ENCODE measurements at places on chromosomes 5 and 9.
A peak's percentile ranks its signal among the peaks of the same experiment; 100 is the strongest.

DNA sequence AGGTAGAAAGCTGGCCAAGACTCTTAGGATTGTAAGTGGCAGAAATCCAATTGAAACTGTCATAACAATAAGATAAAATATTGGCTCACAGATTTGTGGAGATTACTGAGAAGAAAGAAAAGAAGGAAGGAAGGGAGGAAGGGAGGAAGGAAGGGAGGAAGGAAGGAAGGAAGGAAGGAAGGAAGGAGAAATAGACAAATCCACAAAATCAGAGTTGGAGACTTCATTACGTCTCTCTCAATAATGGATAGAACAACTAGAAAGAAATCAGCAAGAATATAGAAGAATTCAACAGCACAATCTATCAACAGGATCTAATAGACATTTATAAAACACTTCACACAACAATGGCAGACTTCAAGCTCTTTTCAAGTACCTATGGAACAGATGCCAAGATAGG is 17.9 kb upstream of the PAM start:
- no peak overlapping the region for H3K4me3 ChIP-seq
- no peaks in the 10 kb centered on the region for H3K36me3 ChIP-seq
- H3K27ac ChIP-seq, result no peak overlapping the region
- DNase-seq, result no peak

GRCh38 chr9:111891910-111892499 is 4.6 kb upstream of the UGCG start:
- DNase-seq, result no peak
- no peak overlapping the region for H3K27ac ChIP-seq
- H3K36me3 ChIP-seq, result no peaks in the 10 kb centered on the region
- no peaks in the 10 kb centered on the region for H3K4me1 ChIP-seq
- H3K27me3 ChIP-seq, result no peaks in the 10 kb centered on the region

- H3K4me3 ChIP-seq, result no peak overlapping the region
- no peaks in the 10 kb centered on the region for H3K27me3 ChIP-seq
- peak; percentile 52 for DNase-seq
- H3K27ac ChIP-seq, result no peak overlapping the region
Measured at GRCh38 chr5:60507687-60508086, 192.3 kb downstream of the DEPDC1B start.

DNA sequence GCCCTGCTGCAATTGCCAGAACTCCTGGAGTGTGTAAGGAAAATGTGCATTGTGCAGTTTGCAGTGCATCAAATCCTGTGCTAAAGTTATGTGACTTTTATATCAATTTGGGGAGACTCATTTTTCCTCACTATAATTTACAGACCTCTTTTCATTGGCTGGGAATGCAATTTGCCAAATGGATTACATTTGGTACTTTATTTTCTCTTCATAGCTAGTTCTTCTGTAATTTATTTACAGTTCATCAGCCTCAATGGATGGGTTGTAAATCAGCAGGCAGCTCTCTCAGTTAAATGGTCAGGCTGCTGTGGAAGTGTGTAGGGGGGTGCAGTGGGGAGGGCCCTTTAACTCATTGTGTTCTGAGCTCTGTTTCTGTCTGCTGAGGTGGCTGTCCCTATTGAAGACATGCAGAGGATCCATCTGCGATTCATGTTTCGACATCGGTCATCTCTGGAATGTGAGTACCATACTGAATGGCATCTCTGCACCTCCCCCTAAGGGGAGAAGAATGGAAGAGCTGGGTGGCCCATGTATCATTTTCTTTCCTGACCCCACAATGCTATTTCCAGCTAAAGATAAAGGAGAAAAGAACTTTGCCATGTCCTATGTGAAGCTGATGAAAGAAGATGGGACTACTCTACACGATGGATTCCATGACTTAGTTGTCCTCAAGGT is 74.6 kb downstream of the DOCK2 start:
- DNase-seq, result no peak
- H3K4me3 ChIP-seq, result no peak overlapping the region
- H3K4me1 ChIP-seq, result peaks cover 20% of the 10 kb centered on the region
- no peak overlapping the region for H3K27ac ChIP-seq

DNA sequence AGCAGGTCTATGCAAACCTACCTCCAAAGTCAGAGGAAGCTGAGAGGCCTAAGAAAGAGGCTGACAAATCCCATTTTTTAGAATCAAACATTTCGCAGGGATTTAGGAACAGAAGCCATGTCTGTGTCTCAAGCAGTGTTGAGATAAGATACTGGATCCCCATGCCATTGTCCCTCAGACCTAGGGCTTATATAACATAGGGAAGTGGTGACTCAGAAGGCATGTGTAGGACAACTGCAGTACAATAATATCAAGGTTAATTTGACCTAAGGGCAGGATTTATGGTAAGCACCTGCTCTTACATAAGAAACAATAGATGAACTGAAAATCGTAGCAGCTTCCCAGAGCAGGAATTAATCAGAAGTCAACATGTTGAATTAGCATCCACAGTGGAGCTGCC is 459.4 kb downstream of the ANXA1 start:
- no peaks in the 10 kb centered on the region for H3K36me3 ChIP-seq
- H3K27ac ChIP-seq, result no peak overlapping the region
- no peaks in the 10 kb centered on the region for H3K4me1 ChIP-seq
- H3K4me3 ChIP-seq, result no peak overlapping the region

DNA sequence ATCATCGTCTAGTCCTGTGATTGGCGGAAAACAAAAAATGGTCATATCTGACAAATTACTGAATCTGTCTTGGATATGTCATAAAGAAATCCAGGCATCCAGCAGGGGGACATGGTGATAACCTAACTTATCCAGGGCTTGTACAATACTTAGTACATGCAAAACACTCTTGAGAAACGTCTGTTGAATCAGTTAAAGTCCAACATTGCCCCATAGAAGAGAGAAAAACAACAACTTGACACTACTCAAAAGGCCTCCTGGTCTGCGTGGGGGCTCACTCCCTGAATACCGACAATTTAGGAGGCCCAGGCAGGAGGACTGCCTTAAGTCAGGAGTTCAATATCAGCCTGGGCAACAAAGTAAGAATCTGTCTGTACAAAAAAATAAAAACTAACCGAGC is 217.5 kb downstream of the DCP2 start:
- H3K27ac ChIP-seq, result no peak overlapping the region
- H3K4me3 ChIP-seq, result no peak overlapping the region
- DNase-seq, result no peak
- no peaks in the 10 kb centered on the region for H3K27me3 ChIP-seq

- no peak overlapping the region for H3K4me3 ChIP-seq
- no peak for DNase-seq
- no peaks in the 10 kb centered on the region for H3K27me3 ChIP-seq
- peaks cover 30% of the 10 kb centered on the region for H3K36me3 ChIP-seq
Measured at GRCh38 chr9:132383462-132383883, 23.2 kb downstream of the TTF1 start.

GRCh38 chr5:37773809-37774208 is 66.0 kb downstream of the GDNF start:
- peak; percentile 15 for DNase-seq
- peak overlapping the region; percentile 99 for H3K27ac ChIP-seq
- H3K4me1 ChIP-seq, result peaks cover 41% of the 10 kb centered on the region
- no peak overlapping the region for H3K4me3 ChIP-seq
- no peaks in the 10 kb centered on the region for H3K27me3 ChIP-seq

- DNase-seq, result no peak
- no peak overlapping the region for H3K4me3 ChIP-seq
- H3K27ac ChIP-seq, result no peak overlapping the region
- no peaks in the 10 kb centered on the region for H3K27me3 ChIP-seq
- no peaks in the 10 kb centered on the region for H3K4me1 ChIP-seq
Measured at GRCh38 chr5:64462391-64462790, 43.4 kb upstream of the RGS7BP start.

DNA sequence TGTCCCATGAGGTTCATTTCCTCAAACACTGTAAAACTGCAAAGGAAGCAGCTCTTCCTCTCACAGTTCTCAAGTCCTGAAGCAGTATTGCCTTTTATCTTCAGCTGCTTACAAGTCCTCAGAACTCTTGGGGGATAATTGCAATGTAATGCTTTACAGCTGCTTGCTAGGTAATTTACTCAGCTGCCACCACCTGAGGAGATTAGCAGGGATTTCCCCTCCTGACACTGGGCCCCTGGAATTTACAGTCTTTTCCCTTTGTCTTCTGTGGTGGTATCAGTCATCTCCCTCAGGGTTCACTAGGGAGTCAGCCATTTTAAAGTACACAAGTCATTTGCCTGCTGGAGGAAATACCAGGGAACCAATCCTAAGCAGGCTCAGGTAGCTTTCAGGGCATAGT is 754.3 kb upstream of the GRAMD2B start:
- no peak overlapping the region for H3K4me3 ChIP-seq
- no peaks in the 10 kb centered on the region for H3K36me3 ChIP-seq
- DNase-seq, result peak; percentile 19
- no peak overlapping the region for H3K27ac ChIP-seq
- H3K4me1 ChIP-seq, result no peaks in the 10 kb centered on the region
- H3K27me3 ChIP-seq, result no peaks in the 10 kb centered on the region

DNA sequence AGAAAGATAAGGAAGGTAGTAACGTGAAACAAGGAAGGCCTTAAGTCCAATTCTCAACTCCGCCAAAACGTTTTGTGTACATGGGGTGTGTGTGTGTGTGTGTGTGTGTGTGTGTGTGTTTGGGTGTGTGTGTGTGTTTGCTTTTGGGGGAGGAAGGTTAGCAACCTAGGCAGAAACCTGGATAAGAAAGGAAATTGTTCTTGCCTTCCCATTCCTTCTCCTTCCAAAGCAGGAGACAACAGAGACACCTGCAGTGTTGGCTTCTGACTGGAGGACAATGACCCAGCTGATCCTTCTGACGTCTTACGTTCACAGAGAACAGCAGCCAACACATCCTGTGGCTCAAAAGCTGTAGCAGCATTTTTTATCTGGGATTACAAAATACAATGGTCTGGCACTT is 4.1 kb upstream of the CCNG1 start:
- no peak overlapping the region for H3K27ac ChIP-seq
- no peak overlapping the region for H3K4me3 ChIP-seq
- peaks cover 2% of the 10 kb centered on the region for H3K4me1 ChIP-seq
- no peaks in the 10 kb centered on the region for H3K36me3 ChIP-seq
- H3K27me3 ChIP-seq, result no peaks in the 10 kb centered on the region

- no peak overlapping the region for H3K4me3 ChIP-seq
- no peaks in the 10 kb centered on the region for H3K4me1 ChIP-seq
- H3K27me3 ChIP-seq, result peaks cover 6% of the 10 kb centered on the region
- H3K36me3 ChIP-seq, result no peaks in the 10 kb centered on the region
- no peak overlapping the region for H3K27ac ChIP-seq
Measured at GRCh38 chr9:37405764-37406380, 16.6 kb upstream of the GRHPR start.

DNA sequence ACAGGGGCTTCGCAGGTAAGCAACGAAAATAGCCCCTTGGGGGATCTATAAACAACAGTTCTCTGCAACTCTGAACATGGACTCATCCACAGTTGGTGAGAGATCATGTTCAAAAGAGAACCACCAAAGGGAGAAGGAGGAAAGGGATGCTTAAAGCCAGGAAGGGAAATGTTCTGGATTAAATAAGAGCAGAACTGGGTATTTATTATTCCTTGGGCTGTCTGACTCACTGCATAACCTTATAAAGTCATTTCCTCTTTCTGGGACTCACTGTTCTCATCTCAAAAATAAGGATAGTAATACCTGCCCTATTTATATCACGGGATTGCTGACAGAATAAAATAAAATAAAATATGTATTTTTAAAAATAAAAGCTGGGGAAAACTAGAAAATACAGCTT is 11.2 kb upstream of the MARCHF3 start:
- H3K27me3 ChIP-seq, result no peaks in the 10 kb centered on the region
- H3K36me3 ChIP-seq, result no peaks in the 10 kb centered on the region
- H3K4me1 ChIP-seq, result peaks cover 16% of the 10 kb centered on the region
- no peak overlapping the region for H3K27ac ChIP-seq
- H3K4me3 ChIP-seq, result no peak overlapping the region

DNA sequence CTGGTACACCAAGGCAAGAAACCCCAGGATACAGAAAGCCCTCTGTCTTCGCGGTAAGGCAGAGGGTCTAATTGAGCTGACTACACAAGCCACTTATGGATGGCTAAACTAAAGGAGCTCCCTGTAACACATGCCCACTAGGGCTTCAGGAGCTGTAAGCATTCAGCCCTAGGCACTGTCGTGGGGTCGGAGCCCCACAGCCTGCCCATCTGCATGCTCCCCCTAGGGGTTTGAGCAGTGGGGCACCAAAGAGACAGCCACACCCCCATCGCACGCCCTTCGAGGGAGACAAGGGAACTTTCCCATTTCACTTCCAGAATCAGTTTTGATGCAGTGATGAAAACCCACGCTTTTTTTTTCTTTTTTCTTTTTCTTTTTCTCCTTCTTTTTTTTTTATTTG is 11.0 kb upstream of the MTMR12 start:
- no peaks in the 10 kb centered on the region for H3K27me3 ChIP-seq
- no peaks in the 10 kb centered on the region for H3K4me1 ChIP-seq
- no peak for DNase-seq
- no peak overlapping the region for H3K27ac ChIP-seq
- H3K4me3 ChIP-seq, result no peak overlapping the region
- no peaks in the 10 kb centered on the region for H3K36me3 ChIP-seq

DNA sequence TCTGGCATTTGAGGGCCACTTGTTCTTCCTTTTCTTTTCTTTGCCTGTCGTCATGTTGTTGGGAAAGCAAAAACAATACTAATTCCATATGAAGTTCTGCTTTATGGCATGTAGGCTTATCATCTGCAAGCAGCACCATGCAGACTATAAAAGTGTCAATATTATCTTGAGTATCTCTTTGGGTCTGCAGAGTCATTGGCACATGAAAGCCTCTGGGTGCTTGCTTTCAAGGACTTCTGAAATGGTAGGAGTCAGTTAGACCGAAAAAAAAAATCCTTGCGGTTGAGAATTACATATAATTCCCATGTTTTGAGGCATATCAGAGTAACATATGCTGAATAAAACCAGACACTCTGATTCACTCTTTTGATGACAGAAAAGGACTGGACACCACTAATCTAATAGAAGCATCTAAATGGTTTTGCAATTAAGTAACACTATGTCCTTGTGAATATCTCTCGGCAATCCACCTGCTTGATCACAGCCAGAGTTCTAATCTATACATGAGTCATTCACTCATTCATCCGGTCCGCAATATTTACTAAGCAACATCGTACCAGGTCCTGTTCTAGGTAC is 44.4 kb downstream of the GNAQ start:
- H3K27me3 ChIP-seq, result no peaks in the 10 kb centered on the region
- H3K27ac ChIP-seq, result no peak overlapping the region
- no peak overlapping the region for H3K4me3 ChIP-seq
- no peaks in the 10 kb centered on the region for H3K36me3 ChIP-seq
- no peak for DNase-seq

DNA sequence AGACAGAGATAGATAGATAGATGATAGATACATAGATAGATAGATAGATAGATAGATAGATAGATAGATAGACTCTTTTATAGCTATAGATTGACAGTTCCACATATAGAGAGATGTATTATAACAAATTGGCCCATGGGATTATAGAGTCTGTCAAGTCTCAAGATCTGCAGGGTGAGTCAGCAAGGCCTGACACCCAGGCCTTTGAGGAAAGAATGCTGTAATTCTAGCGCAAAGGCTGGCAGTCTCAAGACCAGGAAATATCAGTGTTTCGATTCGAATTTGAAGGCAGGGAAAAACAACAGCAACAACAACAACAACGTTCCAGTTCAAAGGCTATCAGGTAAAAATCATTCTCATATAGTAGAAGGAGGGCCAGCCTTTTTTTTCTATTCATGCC is 339.2 kb upstream of the CDH9 start:
- no peak overlapping the region for H3K4me3 ChIP-seq
- H3K27me3 ChIP-seq, result no peaks in the 10 kb centered on the region
- no peak overlapping the region for H3K27ac ChIP-seq
